Psoas muscle (tissue), 8 donors: ENCODE measurements at places on chromosomes 11 and 22. TPM values are rescaled to one million over a fixed set of nuclear protein-coding genes. Genes with fewer than 3 reads are reported as not detected.

DNA sequence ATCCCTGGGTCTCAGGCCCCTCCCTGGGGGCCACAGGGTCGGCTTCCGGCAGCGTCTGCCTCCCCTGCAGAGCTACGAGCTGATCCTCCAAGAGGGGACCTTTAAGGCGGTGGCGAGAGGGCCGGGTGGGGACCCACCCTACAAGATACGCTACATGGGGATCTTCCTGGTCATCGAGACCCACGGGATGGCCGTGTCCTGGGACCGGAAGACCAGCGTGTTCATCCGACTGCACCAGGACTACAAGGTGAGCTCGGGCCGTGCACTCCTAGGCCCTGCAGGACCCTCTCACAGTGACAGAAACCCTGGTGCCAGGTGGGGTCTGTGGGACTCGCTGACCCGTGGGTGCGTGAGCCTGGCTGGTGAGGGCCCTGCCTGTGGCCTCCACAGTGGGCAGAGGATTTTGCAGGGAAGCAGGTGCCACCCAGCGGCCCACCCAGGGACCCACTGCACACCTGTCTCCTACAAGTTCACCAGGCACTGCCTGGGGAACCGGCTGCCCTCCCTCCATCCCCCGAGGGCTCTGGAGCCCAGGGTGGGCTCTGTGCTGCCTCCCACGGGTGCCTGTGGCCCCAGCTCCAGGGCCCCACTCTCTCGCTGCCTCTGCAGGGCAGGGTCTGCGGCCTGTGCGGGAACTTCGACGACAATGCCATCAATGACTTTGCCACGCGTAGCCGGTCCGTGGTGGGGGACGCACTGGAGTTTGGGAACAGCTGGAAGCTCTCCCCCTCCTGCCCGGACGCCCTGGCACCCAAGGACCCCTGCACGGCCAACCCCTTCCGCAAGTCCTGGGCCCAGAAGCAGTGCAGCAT lies 13.7 kb downstream of the MUC5B start:
- no peak overlapping the region for H3K27ac ChIP-seq
- H3K4me3 ChIP-seq, result no peak overlapping the region
- DNase-seq, result peak; percentile 44
- no peaks in the 10 kb centered on the region for H3K36me3 ChIP-seq
- no peaks in the 10 kb centered on the region for H3K4me1 ChIP-seq

- no peaks in the 10 kb centered on the region for H3K4me1 ChIP-seq
- no peak overlapping the region for H3K27ac ChIP-seq
- no peak overlapping the region for H3K4me3 ChIP-seq
- no peaks in the 10 kb centered on the region for H3K27me3 ChIP-seq
These were observed 615.4 kb upstream of the B3GAT1 start for GRCh38 chr11:135027461-135027860.

DNA sequence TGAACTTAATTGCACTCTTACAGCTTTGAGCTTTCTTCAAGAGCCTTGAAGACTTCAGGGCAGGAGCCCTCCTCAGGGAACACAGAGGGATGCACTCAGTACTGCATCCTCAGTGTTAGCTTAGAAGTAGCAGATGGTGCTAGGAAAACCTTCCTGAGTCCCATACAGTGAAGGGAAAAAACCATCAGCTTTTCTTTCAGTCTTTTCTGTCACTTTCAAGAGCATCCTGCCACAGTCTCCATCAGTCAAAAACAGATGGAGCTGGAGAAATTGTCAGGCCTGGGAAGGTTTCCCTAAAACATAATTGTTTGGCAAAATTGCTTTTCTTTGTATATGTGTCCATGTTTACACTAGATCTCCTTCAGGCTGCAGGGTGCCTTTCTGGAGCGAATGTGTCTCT lies 384.1 kb downstream of the NELL1 start:
- H3K4me3 ChIP-seq, result no peak overlapping the region
- H3K4me1 ChIP-seq, result no peaks in the 10 kb centered on the region

C1QTNF5 gene
- 9.6 TPM for total RNA-seq

HBG1 gene
- not detected for total RNA-seq

FBLN1 gene
- 21.3 TPM for total RNA-seq
